ENCODE measurements at places on chromosomes 4 and X.

GRCh38 chr4:43992552-43992951 lies 456.1 kb downstream of the KCTD8 start:
- DNase-seq: no peak

- no peak for DNase-seq
These were observed 23.4 kb downstream of the FBXW7 start for GRCh38 chr4:152512483-152512882.

DNA sequence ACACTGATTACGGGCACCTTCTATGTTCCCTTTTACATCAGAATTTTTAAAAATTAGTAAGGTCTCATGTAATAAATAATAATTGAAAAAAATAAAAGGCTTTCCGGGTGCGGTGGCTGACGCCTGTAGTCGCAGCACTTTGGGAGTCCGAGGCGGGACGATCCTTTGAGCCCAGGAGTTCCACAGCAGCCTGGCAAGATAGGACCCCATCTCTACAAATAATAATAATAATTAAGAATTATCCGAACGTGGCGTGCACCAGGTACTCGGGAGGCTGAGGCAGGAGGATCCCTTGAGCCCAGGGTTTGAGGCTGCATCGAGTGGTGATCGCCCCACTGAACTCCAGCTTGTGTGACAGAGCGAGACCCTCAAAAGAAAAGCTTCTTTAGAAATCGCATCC lies 771 bp upstream of the LAMTOR3 start:
- DNase-seq: no peak

- no peak for DNase-seq
These were observed 5.9 kb downstream of the ZAR1 start for GRCh38 chr4:48495941-48496340.
